ENCODE measurements at places on chromosomes 5 and 9. TPM values are rescaled to one million over a fixed set of nuclear protein-coding genes. Genes with fewer than 3 reads are reported as not detected.

EQTN gene
- total RNA-seq, result not detected

HTR1A gene
- total RNA-seq, result not detected

TEX48 gene
- total RNA-seq, result not detected

ITK gene
- not detected for total RNA-seq

ENHO gene
- 0.06 TPM for total RNA-seq

SARDH gene
- total RNA-seq, result 0.19 TPM

STXBP1 gene
- 11.0 TPM for total RNA-seq

NTNG2 gene
- total RNA-seq, result under 0.01 TPM

NUTM2F gene
- total RNA-seq, result not detected

UNC5A gene
- total RNA-seq, result 3.3 TPM

HACD4 gene
- total RNA-seq, result 0.44 TPM

SECISBP2 gene
- total RNA-seq, result 43.1 TPM

SLC36A3 gene
- not detected for total RNA-seq

C9orf153 gene
- not detected for total RNA-seq

RORB gene
- total RNA-seq, result under 0.01 TPM

GABRB2 gene
- total RNA-seq, result not detected

KIF20A gene
- 43.3 TPM for total RNA-seq

PPP2R2B gene
- not detected for total RNA-seq

NIM1K gene
- not detected for total RNA-seq

WNT8A gene
- not detected for total RNA-seq

LHFPL2 gene
- 78.5 TPM for total RNA-seq

PAPPA gene
- total RNA-seq, result 0.32 TPM

NMUR2 gene
- not detected for total RNA-seq

TRIM7 gene
- 2.0 TPM for total RNA-seq

ADAMTS2 gene
- total RNA-seq, result 0.88 TPM

ANKRD31 gene
- total RNA-seq, result under 0.01 TPM

COL23A1 gene
- total RNA-seq, result under 0.01 TPM
